A673 (cell line): ENCODE measurements at places on chromosomes 1 and 21. TPM values are rescaled to one million over a fixed set of nuclear protein-coding genes. Genes with fewer than 3 reads are reported as not detected.

The IGSF3 gene
- total RNA-seq = 4.0 and 6.9 TPM in 2 replicates

The ALX3 gene
- 0.81 and 0.84 TPM in 2 replicates for total RNA-seq

The GPX7 gene
- 25.2 and 30.8 TPM in 2 replicates for total RNA-seq

The YOD1 gene
- total RNA-seq = 12.0 and 12.6 TPM in 2 replicates

The SOX13 gene
- 9.4 and 11.5 TPM in 2 replicates for total RNA-seq

The PDPN gene
- 25.7 and 30.2 TPM in 2 replicates for total RNA-seq

The RNF223 gene
- total RNA-seq = not detected in 2 replicates

The SPRR2G gene
- not detected in 2 replicates for total RNA-seq

The PTPN7 gene
- total RNA-seq = 0.72 and 2.2 TPM in 2 replicates

The MXRA8 gene
- total RNA-seq = 0.55 and 0.73 TPM in 2 replicates

The AVPR1B gene
- total RNA-seq = not detected in 2 replicates
